Cardiac fibroblast (primary cell): ENCODE measurements at places on chromosomes 11 and 22.
A peak's percentile ranks its signal among the peaks of the same experiment; 100 is the strongest.

DNA sequence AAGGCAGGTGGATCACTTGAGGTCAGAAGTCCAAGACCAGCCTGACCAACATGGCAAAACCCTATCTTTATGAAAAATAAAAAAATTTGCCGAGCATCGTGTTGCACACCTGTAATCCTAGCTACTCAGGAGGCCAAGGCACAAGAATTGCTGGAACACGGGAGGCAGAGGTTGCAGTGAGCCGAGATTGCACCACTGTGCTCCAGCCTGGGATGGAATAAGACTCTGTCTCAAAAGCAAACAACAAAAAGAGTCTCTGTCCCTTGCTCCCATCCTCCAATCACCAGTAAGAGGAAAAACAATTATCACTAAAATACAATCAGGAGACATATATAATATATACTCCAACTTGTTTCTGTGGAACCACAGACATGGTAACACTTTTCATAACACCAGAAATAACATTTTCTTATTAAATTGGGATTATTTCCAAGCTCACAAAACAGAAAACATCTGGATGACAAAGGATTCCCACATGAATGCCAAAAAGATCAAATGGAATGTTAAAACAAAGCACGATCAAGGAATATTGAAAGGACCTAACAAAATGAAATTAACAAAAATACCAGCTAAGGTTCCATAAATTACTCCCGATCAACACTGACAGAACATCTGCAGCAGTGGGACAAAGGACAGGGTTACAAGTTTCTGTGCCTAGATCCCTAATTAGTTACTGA lies 15.2 kb downstream of the FCHSD2 start:
- no peak for DNase-seq

DNA sequence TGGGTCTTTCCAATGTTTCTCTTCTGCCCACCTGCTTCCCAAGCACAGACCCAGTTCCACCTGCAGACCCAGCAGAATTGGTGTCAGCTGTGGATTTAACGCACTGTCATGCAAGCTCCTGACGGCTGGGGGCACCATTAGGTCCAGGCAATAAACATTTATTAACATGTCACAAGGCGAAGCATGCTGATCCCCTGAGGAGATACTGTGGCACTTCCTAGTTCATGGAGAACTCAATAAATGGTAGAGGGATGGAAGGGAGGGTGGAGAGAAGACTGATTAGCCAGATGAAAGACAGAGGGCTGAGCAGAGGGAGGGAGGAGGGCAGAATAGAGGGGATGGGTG lies 68.3 kb upstream of the TSPAN18 start:
- DNase-seq: peak; percentile 36

GRCh38 chr11:14065141-14065540 lies 102.6 kb downstream of the SPON1 start:
- DNase-seq: no peak

DNA sequence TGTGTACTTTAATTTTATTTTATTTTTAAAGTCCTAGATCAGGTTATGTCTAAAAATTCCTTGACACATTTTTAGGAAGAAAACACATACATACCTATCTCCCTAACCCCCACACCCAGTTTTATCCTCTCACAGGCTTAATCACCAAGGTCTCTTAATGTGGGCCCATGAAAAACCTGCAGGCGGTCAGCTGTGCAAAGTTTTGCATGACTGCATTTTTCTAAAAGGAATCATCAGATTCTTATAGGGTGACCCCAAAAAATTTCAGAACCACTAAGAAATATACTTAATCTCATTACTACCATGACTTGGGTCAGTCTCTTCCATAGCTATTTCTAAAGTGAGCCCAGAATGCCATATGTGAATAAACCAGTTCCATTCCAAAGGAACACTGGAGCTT lies 19.8 kb downstream of the SAA1 start:
- DNase-seq: no peak

GRCh38 chr22:37012262-37012904 lies 6.9 kb downstream of the TST start:
- DNase-seq: no peak

DNA sequence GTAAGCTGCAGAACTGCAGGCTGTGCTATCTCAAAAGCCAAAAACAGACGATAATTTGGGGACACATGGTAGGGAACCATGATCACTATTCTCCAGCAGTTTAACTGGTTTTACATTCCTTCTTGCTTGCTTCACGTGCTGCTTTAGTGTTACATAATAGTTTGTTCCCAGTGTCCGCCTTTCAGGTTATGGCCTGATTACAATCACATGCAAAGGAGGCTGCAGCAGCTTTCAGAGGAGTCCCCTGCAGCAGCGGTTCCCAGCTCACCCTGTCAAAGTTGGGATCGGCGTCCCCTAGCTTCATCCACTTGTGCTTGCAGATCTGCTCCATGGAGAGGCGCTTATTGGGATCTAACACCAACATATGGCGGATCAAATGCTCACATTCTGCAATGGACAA lies 39.2 kb upstream of the APOA1 start:
- no peak for DNase-seq

DNA sequence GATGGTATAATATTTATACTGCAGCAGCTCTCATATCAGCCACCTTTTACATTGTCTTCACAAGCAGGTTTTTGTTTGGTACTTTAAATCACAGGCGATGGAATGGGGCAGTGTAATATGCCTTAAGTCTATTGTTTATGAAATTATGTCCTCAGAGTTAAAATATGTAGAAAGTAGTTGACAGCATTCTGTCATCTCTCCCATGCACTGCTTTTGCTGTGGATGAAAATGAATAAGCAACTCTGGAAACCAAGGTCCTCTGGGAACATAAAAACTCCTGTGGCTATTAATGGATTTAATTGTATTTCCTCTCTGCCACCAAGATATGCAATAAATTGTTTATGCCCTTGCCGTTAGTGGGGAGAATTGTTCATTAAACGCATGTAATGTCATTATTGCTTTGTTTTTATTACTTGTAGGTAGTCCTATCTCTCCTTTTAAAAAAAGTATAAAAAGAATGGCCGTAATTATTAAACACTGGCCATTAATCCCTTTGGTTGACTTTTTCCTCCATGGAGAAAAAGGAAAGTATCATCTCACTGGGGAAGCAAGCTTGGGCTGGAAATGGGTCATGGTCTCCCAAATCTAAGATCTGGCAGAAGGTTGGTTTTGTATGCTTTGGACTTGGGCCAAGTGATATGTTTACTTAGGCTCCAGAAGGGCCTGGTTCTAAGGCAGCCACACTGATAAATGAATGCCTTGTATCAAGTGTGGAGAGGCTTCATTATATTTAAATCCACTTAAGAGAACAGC lies 13.1 kb downstream of the PACS1 start:
- DNase-seq: peak; percentile 46

DNA sequence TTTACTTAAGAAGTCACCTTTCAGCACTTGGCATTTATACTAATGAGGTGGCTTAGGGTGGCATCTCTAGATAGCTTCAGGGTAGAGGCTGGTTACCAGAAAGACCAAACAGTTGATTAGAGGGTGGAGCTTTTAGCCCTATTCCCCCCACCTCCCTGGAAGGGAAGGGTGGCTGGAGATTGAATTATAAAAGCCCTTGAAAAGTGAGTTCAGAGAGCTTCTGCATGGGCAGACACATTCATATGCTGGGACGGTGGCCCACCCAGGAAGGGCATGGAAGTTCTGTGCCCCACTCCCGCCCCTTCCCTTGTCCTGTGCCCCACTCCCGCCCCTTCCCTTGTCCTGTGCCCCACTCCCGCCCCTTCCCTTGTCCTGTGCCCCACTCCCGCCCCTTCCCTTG lies 244.2 kb downstream of the DDX10 start:
- no peak for DNase-seq

GRCh38 chr22:48277868-48278581 lies 1515.6 kb downstream of the TBC1D22A start:
- no peak for DNase-seq

- DNase-seq: no peak
These were observed 51.9 kb upstream of the PTPRJ start for GRCh38 chr11:47928426-47928825.

GRCh38 chr22:47190957-47191670 lies 428.7 kb downstream of the TBC1D22A start:
- DNase-seq: no peak

DNA sequence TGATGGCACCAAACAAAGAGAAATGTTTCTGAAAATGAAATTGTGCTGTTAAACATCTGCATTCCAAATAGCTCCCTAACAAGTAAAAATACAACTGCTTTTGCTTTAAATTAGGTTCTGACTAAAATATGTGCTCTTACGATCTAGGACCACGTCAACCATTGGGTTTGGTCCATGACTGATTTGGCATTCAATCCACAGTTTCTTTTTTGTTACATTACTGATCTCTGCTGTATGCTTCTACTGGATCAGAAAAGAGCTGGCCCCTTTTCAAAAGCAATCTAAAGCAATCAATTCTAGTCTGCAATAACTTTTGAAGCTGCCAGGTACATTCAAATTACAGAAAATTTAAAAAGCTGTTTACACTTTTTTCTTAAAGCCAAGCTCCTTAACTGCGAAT lies 1047.1 kb upstream of the CCDC90B start:
- DNase-seq: no peak

DNA sequence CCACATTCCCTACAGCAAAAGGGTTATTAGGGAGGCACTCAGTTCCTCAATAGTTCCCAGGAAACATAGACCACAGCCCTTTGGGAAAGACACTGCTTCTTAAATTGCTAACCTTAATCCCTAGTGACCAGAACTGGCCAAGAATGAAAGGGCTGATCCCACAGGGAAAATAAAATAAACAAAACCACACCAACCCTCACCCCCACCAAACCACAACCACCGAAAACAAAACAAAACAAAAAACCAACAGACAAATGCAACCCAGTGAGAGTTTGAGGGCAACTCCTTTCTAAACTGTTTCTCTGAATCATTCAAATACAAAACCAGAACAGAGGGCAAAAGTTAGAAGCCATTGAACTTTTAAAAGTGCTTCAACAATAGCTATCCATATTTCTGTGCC lies 57.2 kb downstream of the NAV2 start:
- peak; percentile 85 for DNase-seq

DNA sequence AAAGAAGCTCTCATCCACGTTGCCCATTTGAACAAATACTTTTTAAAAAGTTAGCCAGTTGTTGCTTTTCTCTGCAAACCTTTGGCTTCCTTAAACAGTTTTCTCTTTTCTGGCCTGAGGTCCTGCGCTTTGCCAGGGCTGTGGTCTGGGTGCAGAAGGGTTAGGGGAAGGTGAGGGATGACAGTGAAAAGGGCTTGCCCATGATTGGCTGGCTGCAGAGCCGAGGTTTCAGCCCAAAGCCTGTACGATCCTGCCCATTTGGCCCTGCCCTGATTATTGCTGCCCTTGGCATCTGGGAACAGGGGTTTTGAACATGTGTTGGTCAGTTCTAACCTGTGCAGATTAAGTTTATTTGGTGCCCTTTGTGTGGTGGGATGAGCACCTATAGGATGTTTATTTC lies 1.5 kb downstream of the INCENP start:
- DNase-seq: no peak

GRCh38 chr22:44753189-44754042 lies 1.0 kb downstream of the ARHGAP8 start:
- peak; percentile 86 for DNase-seq

- DNase-seq: no peak
These were observed 4.0 kb downstream of the ST14 start for GRCh38 chr11:130163346-130164220.

DNA sequence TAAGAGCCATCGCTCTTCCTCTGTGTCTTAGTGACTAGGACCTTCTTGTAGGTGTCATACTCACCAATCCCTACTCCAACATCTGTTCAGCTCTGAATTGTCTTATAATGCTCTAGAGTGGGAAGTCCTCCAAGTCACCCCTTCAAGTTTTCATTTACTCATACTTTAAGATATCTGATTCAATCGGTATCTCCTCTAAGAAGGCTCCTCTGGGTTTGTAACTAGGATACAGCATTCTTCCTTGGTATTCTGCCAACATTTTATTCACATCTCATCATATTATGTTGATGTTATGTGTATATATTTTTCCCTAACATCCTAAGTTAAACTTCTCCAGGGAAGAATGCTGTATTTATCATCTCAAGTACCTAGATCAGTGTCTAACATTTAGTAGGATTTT lies 662.1 kb downstream of the NTM start:
- peak; percentile 87 for DNase-seq

DNA sequence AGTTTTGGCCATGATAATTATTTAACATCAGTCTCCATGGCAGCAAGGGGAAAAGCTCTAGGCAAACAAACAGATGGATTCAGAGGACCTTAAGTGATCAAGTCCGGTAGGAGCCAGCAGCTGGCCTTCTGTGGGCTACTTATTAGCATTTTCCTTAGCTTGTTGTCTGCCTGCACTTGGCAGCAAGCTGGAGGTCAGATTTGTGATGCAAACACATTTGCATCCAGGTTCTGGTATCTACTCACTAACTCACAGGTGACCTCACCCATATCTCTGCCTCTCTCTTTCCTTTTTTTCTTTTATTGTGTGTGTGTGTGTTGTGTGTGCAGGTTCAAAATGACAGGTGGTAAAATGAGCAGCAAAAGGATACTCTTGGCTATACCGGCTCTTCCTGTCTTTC lies 32.3 kb downstream of the ARHGAP42 start:
- peak; percentile 35 for DNase-seq

- peak; percentile 40 for DNase-seq
These were observed 1.6 kb downstream of the DIXDC1 start for GRCh38 chr11:111938687-111939160.

DNA sequence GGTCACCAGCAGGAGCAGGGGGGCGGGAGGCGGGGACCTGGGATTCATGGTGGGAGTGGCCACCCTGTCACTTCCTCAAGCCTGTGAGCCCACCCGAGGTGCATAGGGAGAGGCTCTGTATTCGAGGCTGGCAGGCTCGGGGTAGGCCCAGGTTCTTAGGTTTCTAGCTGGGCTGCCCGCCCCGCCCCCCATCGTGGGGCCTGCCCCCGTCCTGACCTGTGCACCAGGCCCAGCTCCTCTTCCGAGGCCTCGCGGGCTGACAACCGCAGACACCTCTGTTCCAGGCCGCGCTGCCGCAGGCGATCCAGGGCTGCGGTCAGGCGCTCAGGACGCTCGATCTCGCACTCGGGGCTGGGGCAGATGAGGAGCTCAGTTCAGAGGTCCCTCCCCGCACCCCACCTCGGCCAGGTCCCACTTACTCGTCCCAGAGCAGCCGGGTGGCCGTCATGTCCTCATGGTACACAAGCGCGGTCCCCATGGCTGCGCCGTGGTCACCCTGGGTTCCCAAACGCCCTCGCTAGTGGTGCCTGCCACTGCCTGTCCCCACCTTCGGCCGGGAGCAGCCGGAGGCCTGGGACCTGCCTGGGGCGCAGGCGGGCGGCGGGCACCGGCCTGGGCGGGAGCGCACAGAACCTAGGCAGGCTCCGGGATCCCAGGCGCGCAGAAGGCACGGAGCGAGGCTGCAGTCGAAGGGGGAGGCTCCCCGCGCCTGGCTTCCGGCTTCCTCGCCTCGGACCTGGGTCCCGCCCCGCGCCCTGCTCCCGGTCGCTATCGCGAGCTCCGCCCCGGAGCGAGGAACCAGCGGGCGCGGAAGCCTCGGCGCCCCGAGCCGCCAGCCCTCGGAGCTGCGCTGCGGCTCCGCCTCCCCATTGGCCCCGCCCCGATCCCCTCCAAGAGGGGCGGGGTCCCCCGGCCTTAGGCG lies at the start of gene HDAC10:
Gene HDAC10, minus strand, starts transcription at position 711 of the 922 bp plus-strand sequence. Its CDS starts 233 bp downstream, at position 478.
- peak; percentile 85 for DNase-seq

DNA sequence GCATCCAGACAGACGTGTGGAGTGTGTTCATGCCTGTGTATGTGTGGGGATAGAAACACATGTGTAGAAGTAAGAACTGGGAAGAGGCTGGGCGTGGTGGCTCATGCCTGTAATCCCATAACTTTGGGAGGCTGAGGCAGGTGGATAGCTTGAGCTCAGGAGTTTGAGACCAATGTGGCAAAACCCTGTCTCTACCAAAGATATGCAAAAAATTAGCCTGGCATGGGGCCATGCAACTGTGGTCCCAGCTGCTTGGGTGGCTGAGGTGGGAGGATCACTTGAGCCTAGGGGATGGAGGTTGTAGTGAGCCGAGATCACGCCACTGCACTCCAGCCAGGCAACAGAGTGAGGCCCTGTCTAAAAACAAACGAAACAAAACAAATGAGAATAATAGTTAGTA lies 1166.6 kb downstream of the TBC1D22A start:
- DNase-seq: no peak
